ENCODE measurements at places on chromosomes 7 and 10.

DNA sequence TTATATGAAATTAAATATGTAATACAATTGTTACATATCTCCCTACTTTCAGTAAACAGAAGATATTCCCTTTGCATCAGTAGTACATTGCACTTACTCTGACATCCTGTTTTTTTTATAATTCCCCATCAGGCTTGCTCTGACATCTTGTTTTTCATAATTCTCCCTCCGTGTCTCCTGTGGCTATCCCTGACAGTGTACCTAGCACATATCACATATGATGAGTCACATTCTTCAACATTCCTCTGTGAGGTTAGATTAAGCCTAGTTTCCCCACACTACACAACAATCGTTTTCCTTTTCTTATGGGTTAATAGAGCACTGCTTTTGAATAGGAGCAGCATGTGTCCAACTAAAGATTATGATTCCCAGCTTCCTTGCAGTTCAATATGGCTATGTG is 250.6 kb upstream of the NPVF start:
- peak; percentile 15 for DNase-seq

GRCh38 chr10:5666841-5667630 is 641 bp upstream of the ASB13 start:
- peak; percentile 48 for DNase-seq

GRCh38 chr7:103063895-103064294 is 10.7 kb downstream of the FBXL13 start:
- no peak for DNase-seq

DNA sequence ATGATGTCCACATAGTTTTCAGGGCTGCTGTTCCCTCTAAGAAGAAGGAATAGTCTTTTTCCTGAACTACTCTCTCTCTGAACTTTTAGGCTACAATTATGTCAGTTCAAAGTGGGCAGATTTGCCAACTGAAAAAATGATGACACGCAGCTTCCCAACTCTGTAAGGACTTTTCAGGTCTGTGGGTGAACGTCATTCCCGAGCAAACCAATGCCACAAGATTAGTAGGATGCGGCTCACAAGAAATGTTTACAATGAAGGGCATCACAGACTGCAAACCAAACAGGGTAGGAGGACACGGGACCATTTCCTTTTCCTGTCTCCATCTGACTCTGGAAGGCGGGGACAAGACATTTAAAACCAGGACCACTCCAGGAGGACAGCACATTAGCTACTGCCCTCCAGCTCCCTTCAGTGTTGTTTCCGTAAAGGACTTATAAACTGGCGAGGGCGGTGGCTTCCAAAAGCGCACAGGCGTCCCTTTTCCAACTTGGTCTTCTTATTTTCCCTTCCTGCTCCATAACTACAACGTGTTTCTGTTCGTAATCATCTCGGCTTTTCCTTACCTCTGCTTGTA is 539 bp upstream of the MKLN1 start:
- DNase-seq: peak; percentile 79

DNA sequence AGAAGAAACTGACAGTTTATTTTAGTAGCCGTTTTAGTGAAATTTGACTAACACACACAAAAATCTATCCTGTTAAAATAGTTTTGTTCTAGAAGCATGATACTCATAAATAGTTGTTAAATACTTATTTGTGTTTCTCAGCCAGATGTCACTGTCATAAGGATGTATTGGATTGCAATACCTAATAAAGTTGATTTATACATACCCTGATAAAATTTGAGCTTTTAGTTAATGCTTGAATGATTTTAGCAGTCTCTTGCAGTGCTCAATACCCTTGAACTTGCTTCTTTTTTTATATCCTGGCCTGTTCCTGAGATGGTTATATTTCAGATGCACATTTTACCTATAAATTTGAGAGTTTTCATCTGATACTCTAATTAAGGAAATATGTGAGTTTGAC is 10.1 kb downstream of the ING3 start:
- no peak for DNase-seq

DNA sequence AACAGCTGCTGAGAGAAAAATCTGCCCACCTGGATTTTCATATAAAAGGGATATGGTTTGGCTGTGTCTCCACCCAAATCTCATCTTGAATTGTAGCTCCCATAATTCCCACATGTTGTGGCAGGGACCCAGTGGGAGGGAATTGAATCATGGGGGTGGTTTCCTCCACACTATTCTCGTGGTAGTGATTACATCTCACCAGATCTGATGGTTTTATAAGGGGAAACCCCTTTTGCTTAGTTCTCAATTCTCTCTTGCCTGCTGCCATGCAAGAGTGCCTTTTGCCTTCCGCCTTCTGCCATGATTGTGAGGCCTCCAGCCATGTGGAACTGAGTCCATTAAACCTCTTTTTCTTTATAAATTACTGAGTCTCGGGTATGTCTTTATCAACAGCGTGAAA is 20.8 kb upstream of the MKI67 start:
- DNase-seq: no peak

DNA sequence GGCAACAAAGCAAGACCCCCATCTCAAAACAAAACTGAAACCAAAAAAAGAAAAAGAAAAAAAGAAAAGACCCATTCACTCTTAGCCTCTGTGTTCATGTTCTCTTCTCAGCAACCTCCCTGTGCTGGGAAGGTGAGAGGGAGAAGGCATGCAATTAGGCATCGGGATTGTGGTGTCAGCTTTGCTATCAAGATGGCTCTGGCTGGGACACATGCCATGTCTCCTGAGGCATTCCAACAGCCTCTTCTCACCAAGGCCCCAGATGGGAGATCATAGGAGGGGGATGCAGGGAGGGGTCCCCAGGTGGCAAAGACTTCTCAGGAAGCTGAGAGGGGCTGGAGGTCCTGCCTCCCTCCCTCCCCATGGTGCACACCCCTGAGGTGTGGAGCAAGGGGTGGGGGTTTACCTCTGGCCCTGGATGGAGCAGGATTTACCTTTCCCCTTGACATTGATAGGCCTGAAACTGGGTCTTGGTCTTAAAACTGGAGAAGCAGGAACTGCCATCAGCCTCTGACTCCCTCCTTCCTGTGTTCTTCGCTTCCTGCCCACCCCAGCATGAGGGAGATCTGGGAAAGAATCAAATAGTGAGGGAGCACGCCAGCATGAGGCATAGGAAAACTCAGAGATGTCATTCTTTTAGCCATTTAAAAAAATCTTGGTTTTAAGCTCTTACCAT is 96.2 kb upstream of the DUSP5 start:
- DNase-seq: no peak

DNA sequence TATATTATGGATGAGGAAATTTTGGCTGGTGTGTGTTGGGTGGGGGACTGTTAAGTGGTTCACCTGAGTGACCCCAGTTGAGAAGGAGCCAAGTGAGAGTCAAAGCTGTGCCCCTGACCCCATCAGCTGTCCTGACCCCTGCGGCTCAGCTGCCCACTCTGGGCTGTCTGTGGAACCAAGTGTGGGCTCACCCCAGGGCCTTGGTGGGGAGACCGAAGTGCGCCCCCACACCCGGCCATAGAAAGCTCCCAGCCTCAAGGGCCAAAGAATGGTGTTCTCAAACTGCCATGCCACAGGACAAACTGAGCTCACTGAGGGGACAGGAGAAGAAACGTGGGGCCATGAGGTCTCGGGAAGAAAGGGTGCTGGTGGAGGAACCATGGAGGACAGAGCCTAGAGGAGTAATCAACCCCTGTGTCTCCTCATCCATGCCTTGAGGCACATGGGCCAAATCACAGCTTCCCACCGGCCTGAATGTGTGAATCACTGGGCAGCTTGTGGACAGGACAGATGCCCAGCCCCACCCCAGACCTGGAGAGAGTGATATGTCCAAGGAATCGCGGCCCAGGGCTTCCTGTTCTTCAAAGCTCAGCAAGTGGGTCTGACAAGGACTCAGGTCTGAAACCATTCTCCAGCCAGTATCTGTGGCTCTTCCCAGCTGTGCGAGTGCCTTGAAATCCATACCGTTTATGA is 86.2 kb upstream of the CACUL1 start:
- DNase-seq: no peak

DNA sequence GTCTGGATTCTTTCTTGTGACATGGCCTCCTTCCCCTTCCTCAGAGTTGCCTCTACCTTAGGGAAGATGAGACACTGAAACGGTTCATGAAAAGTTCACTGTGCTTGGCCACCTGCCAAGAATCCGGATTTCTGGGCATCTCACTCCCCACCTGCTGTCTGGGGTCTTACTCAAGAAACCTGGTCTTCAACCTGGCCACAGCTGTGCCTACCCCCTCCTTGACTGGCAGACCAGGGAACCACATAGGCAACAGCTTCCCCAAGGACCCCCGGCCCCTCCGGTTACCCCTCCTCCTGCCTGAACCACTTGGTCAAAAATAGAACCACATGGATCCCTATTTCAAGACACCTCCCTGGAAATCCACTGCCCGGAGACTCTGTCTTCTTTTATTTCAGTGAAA is 58.7 kb upstream of the NANOS1 start:
- DNase-seq: no peak

DNA sequence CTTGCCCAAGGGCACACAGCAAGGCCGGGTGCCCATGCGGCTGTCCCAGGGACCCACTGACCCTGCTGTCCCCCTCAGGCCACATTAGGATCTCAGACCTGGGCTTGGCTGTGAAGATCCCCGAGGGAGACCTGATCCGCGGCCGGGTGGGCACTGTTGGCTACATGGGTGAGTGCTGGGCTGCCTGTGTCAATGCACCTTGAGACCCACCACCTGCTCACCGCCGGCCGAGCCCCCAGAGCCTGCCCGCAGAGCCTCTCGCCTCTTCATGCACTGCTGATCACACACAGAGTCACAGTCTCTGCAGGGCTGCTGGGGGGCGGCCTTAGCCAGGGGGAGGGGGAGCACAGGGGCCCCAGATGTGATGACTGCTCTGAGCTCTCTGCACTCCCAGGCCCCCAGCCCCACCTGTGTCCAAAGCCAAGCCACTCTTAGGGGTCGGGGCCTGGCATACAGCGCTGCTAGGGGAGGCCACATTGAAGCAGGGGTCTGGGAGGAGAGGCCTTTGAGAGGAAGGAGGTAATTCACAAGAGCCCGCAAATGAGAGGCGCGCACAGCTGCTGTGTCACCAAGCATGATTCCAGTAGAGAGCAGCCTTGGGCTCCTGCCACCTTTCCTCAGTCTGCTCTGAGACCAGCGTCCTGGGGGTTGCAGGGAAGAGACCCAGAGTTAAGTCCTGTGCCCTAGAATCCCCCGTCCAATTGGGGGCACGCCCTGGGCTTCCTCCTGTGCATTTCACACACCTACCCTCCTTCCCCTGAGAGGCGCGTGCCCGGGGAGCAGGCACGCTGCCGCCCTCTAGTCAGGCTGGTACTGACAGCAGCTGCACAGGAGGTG is 100.4 kb downstream of the RGS10 start:
- no peak for DNase-seq

DNA sequence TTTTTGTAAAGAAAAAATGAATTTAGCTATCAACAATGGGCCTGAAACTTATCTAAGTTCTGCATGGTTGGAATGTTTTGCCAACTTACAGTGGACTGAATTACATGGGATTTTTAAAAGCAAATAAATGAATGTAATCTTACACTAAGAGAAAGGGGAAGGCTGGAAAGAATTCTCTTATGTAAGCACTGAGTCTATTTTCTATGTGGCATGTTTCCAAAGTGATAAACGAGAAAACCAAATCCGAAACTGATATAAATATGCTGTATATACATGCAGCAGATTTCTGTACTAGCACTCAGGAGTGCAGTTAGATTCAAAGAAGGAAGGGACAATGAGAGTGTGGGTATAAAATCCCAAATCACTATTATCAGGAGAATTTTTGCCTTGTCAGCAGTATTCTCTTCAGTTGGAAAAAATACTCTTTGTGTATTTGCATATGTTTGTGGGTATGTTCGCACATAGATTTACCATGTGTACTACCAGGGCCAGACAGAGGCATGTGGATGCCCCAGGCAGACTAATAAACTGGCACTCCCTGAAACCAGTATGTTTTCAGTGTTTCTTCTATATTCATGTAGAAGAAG is 334.3 kb upstream of the SEMA3D start:
- DNase-seq: peak; percentile 67

DNA sequence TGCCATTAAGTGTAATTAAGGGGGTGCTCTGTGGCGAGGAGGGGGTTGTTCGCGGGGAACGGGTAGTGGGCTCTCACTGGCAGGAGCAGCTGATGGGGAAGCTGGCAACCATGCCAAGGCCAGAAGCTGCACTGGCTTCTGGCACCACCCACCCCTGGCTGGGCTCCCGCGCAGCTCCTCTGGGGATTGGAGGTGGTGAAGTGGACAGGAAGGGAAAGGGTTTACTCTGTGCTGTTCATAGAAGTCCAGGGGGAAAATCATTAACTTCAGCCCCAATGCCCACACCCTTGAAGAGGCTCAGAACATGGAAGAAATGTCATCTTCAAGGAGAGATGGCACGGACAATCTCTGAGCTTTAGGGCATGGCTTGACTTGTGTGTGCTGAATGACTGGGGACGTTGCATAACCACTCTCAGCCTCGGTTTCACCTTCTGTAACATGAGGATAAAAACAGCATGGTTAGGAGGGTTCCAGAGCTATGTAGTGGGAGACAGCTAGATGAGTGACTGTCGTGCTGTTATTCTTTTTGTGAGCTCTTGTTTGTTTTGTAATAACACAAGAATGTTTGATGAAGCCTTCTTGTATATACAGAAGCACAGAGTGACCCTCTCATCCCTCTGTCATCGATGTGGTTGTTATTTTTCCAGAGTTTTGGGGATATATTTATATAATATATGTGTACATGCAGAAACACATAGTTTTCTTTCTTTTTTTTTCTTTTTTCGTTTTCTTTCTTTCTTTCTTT is 29.9 kb downstream of the KAZALD1 start:
- DNase-seq: peak; percentile 43

DNA sequence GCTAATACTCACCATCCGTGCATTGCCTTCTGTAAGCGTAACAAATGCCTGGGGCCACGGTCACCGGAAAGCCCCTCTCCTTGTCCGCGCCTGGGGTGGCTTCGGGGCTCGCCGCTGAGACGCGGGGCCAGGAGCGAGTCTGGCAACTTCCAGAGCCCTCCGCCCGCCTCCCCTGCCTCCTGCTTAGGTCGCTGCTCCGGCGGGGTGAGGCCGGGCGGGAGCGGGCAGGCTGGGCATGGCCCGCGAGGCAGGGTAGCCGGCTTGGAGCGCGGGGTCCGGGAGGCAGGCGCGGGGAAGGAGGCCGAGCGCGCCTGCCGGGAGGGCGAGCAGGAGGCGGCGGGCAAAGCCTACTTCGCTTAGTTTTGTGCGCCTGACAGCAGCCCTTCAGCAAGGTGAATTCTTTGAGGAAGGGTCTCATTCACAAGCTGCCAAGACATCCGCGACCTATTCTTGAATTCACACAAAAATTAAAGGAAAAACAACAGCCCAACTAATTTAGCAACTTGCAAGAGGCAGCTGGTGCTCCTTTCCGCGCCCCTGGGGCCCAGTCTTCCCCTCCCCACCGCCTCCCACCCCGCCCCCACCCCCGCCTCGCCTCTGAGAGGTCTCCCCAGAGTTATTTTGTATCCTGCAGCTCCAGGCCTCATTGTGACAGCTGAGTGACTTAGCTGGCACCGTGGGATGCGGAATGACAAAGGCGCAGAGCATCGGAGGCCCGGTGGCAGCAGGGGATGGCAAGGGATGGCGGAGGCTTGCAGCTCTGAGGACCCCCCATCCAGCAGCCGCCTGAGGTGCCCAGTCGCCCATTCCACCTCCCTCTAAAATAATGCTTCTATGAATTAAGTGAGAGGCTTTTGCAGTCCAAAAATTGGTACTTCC is 12.8 kb upstream of the KAT6B start:
- DNase-seq: no peak

Measured in DMS53 (cell line).